ENCODE measurements at places on chromosomes 11 and 22.
A peak's percentile ranks its signal among the peaks of the same experiment; 100 is the strongest.

DNA sequence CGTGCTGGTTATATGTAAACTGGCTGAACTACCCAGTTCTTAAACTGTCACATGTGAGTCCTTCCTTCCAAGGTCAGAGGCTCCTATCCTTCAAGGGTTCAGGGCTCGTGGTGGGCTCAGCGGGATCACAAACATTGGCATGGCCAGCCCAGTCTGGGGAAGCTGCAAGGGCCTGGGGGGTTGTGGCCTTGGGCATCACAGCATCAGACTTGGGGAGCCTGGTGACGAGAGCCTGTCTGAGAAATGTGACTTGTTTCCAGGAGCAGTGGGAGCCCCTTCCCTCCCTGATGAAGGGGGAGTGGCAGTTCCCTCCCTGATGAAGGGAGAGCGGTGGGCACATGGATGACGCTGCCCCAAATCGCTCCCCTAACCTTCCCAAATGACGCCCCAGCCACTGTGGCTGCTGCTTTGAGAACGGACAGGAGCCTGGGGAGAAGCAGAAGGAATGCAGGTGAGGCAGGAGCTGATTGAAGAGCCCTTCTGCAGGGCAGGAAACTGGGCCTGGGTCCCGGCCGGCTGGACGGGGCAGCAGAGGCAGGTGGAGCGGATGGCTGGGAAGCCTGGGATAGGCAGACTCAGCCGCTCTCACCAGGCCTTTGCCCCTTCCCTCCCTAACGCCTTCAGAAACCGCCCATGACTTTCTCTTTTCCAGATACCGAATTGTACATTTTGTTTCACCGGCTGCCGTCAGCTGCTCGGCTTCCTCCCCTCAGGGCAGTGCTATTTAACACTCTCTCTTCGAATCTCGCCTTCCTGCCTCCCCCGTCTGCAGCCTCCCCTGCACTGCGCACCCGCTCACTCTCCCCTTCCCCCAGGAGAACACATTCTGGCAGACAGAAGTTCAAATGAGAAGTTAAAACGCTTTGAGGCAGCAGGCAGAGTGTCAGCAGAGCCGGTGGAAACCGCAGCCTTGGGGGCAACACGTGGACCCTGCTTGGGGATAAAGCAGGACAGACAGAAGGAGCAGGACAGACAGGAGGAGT, 1486.7 kb downstream of the BRD1 start:
- no peak for DNase-seq

DNA sequence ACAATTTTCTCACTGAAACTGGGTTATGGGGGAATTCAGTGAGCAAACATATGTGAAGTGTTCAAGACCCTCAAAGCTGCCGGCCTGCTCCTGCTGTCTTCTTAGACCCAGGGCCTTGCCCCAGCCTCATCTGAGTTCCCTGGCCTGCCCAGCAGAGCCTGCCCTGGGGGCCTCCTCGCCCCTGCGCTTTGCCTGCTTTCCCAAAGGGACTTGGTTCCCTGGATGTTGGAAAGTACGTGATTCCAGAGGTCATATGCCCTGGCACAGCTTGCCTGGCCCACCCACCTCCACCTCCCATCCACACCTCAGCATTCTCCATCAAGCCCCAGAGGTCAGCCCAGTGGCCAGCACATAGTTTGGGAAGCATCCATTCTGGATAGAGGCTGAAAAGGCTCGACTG, 13.7 kb upstream of the POU2F3 start:
- DNase-seq: no peak

- DNase-seq: no peak
These were observed 727 bp upstream of the SCARF2 start for GRCh38 chr22:20438427-20438677.

DNA sequence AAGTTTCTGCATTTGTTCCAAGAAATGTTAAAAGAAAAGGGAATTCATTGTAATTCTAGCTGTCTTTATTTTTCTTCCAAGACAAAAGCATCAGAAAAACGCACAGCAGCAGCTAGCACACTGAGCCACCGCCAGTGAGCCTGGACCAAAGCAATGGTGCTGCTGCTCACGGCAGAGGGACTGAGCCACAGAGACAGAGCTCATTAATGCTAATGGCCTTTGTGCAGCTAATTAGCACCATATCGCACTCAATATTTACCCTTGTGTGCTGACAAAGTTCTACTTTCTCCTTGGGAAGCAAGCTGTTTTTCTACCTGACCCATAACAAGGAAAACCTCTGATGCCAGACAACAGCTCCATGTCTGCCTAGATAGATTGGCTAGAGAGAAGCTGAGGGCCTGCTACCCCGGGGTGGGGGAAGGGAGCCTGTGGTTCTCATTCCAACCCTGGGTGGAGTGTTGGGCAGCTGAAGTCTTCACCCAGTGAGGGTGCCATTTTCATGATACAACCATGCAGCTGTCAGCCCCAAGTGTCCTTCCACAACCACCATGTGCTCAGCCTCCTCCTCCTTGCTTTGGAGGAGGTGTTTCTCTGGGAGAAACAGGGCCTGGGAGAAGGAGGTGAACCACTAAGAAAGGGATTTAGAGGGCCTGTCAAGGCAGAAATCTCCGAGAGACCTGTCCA, 131.1 kb upstream of the NCAM1 start:
- no peak for DNase-seq

DNA sequence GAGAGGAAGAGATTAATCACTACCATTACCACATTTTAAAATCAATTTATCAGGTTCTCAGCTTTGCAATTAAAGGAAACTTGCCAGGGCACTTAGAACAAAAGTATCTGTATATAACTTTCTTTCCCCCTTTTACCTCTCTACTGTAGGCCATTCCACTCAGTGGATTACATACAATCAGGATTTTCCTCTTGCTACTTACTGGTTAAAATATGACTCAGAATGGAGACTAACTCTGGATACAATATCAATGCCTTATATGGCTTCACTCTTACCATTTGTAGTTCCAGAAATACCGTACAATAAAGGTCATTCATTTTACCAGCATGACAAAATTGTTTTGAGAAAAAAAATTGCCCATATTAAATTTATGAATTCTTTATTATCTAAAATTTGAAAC, 706.8 kb downstream of the KCNA4 start:
- DNase-seq: no peak

- no peak for DNase-seq
These were observed 83.6 kb downstream of the KCNJ1 start for GRCh38 chr11:128783513-128783912.

DNA sequence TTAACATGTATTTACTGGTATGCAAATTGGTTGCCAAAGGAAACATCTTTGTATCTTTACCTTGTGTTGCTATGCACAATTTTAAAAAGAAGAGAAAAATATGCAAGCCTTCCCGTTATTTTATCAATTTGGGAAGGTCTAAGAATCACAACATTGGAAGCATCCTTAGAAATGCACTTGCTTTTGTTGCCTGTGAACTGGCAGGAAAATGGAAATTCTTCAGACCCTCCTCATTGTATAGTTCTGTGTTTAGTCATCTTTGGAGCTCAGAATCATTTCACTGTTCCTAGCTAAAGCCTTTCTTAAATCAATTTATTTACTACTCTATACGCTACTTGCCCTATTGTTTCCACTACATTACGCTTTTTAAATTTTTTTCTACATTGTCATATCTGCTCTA, 574.5 kb downstream of the DLG2 start:
- DNase-seq: no peak

DNA sequence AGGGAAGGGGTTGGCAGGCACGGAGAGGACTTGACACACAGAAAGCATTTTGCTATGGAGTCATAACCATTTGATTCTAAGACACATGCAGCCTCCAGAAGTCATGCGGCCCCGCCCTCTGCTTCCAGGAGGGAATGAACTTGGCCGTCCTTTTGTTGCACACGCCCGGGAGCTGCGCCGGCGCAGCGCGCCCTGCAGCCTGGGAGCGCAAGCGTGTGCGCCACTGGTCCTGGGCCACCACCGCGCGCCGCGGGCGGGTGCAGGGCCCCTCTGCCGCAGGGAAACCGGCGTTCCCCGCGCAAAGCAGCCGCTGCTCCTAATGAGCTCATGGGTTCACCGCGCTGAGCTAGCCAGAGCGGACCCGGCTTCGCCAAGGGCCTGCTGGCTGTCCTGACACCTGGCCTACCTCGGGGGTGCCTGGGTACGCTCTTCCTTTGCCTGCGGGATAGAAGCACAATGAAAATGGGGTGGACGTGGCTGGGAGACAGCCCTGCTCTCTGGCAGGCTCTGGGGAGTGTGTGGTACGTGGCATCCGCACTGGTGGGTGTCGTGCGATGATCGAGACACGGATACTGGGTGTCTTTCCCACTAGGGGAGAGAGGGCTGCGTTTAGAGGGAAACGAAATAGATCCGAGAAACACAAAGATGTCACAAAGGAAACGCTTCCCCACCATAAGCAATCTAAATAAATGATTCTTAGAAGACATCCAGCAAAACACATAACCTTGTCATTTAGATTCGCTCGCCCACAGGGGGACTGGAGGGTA, 669 bp downstream of the MICAL3 start:
- peak; percentile 90 for DNase-seq

DNA sequence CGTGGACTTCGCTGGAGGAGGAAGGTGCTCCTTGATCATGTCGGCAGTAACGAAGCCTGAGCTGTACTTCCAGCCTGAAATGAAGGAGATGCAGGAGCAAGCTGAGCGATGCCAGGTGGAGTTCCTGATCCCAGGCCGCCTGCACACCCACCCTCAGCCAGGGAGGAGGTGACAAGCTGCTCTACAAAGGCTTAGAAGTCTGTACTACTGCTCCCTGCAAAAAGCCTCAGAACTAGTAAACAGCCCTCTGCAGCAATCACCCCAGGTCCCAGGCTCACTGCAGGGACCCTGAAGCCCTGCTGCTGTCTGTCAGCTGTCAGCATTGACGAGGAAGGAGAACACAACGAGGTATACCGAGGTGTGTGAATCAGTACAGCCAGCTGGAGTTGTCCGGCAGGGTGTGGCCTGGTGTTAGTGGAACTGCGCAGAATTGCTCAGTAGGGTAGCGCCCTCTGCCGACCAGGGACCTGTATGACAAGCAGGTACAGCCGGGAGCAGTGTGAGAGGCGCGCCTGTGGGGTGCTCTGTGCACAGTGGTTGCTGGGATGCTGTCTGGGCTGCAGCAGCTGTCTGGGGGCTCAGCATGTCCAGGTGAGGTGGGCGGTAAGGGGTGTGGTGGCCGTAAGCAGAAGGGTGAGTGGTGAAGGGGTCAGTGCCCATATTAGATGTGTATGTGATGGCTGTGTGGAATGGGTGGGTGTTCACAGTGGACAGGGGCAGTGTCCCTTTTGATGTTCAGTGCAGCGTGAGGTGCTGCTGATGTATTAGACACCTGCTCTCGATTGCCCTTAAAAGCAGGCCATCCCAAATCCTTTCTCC, 7.6 kb downstream of the CYB5R2 start:
- peak; percentile 53 for DNase-seq

- no peak for DNase-seq
These were observed 27.5 kb upstream of the HIKESHI start for GRCh38 chr11:86274503-86274902.

DNA sequence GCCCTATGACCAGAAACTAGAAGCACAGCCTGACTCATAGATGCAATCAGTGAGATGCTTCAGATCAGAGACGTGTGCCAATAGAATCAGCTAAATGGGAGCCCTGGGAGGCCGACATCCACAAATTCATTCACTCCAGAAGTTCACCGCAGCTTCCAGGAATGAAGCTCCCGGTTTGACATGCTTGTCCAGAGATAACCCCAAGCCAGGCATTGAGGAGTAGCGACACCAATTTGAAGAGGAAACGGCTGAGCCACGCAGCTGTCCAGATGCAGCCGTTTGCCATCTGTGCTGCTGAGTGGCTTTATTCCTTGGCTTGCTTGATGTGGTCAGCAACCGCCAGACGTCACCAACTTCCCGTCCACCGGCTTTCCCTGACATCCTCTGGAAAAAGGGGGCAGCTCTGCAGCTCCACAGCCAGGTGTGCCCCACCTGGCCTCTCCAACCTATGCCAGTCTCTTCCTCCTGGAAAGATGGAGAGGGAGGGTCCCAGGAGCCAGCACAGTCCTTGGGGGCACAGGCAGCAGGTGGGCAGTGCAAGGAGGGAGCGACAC, 123.9 kb upstream of the OPCML start:
- DNase-seq: no peak

- DNase-seq: no peak
These were observed 6.2 kb upstream of the APOL1 start for GRCh38 chr22:36246718-36247117.

GRCh38 chr11:501683-502287, 5.3 kb downstream of the RNH1 start:
- DNase-seq: no peak

GRCh38 chr11:103069367-103069766, 22.6 kb downstream of the DCUN1D5 start:
- no peak for DNase-seq

GRCh38 chr22:41862160-41862529, 29.2 kb downstream of the SREBF2 start:
- DNase-seq: no peak

DNA sequence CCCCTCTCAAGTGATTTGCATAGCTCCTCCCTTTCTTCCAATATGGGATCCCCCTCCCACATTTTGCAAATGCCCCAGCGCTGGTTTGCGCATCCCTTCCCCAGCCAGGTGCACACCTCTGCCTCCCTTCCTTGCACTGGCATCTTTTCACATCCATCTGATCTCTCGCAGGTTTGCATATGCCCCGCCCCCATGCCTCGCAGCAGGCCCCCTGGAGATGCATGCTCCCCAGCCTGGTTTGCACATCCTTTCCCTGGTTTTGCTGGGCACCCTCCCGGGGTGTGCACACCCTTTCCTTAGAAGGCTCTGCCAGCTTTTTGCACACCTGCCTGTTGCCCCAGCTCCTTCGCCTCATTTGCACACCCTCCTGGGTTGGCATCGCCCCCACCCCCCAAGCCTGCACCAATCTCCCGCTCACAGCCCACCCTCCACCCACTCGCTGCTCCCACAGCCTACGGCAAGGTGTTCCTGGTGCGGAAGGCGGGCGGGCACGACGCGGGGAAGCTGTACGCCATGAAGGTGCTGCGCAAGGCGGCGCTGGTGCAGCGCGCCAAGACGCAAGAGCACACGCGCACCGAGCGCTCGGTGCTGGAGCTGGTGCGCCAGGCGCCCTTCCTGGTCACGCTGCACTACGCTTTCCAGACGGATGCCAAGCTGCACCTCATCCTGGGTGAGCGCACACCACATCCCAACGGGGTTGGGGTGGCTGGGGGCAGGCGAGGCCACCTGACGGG, 917 bp downstream of the RPS6KA4 start:
- peak; percentile 29 for DNase-seq

- DNase-seq: no peak
These were observed 60.2 kb downstream of the RCN1 start for GRCh38 chr11:32151027-32151426.

GRCh38 chr22:47053013-47053725, 290.7 kb downstream of the TBC1D22A start:
- peak; percentile 61 for DNase-seq

DNA sequence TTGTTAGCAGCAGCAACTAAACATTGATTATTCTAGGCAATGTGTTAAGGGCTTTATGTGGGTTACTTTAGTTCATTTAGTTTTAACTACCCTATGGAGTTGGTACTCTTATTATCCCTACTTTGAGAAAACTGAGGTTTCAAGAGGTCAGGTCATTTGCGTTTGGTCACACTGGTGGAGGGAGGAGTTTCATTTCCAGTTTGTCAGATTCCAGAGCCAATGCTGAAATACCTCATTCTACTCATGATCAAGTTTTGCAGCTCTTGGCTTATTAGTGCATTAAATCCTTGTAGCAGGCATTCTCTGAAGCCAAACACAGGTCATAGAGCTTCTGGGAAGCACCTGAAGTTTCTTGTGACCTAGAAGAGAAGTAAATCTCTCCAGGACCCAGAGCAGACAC, 24.1 kb upstream of the POGLUT3 start:
- no peak for DNase-seq

GRCh38 chr22:31291481-31292235, 630 bp downstream of the PIK3IP1 start:
- DNase-seq: no peak

GRCh38 chr11:120198403-120198786, 12.4 kb upstream of the OAF start:
- no peak for DNase-seq

- no peak for DNase-seq
These were observed 1373.1 kb downstream of the TBC1D22A start for GRCh38 chr22:48135592-48135991.

All from upper lobe of left lung (tissue), 6 donors.